ENCODE measurements at places on chromosomes 6 and 20.

GRCh38 chr20:54133434-54134427 lies 40.1 kb downstream of the CYP24A1 start:
- DNase-seq, result no peak

- DNase-seq, result no peak
These were observed 9.2 kb downstream of the TP53INP2 start for GRCh38 chr20:34713194-34713943.

GRCh38 chr20:58718729-58719128 lies 26.1 kb downstream of the NPEPL1 start:
- DNase-seq, result no peak

DNA sequence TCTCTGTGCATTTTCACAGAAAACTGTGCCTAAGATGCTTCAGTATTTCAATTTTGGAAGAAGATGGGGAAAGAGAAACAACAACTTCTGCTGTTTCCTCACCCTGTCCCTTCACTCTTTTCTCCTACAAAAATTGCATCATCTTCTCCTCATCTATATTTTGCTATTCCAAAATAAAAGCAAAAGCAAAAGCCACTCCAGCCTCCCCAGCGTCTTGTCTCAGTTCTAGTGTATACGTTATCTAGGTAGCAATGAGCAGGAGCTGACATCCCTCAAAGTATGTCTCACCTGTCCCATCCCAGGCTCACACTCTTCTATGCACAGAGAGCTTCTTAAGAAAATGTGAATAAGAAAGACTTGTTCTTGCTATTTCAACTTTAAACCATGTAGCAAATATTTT lies 163.8 kb upstream of the TAB2 start:
- DNase-seq, result no peak

GRCh38 chr20:44756956-44757355 lies 11.3 kb downstream of the KCNK15 start:
- DNase-seq, result no peak

Measured in NT2/D1 (cell line).